ENCODE measurements at places on chromosomes 1 and 21. TPM values are rescaled to one million over a fixed set of nuclear protein-coding genes. Genes with fewer than 3 reads are reported as not detected.
A peak's percentile ranks its signal among the peaks of the same experiment; 100 is the strongest.

The DHCR24 gene
- 434 TPM for polyA plus RNA-seq

The ACTN2 gene
- polyA plus RNA-seq = not detected

The KLHDC9 gene
- 0.54 TPM for polyA plus RNA-seq

The PPIAL4G gene
- polyA plus RNA-seq = not detected

DNA sequence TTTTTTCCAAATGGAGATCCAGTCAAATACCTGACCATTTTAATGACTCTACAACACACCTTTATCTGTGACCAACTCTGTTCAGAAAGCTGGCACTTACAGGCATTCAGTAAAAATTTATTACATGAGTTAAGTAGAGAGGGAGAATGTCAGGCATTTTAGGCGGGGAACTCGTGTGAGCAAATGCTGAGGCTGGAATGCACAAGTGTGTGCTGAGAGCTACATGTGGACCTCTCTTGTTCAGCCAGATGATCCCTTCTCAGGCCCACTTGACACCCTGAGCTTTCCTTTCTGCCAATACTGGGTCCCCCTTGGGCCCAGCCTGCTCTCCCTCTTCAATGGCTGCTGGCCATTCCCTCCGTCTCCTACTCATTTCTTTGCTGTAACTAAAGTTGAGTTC lies 11.7 kb downstream of the PPIH start:
- DNase-seq = no peak
- no peaks in the 10 kb centered on the region for H3K4me1 ChIP-seq
- H3K27ac ChIP-seq = no peak overlapping the region
- no peak overlapping the region for H3K4me3 ChIP-seq
- H3K27me3 ChIP-seq = no peaks in the 10 kb centered on the region

DNA sequence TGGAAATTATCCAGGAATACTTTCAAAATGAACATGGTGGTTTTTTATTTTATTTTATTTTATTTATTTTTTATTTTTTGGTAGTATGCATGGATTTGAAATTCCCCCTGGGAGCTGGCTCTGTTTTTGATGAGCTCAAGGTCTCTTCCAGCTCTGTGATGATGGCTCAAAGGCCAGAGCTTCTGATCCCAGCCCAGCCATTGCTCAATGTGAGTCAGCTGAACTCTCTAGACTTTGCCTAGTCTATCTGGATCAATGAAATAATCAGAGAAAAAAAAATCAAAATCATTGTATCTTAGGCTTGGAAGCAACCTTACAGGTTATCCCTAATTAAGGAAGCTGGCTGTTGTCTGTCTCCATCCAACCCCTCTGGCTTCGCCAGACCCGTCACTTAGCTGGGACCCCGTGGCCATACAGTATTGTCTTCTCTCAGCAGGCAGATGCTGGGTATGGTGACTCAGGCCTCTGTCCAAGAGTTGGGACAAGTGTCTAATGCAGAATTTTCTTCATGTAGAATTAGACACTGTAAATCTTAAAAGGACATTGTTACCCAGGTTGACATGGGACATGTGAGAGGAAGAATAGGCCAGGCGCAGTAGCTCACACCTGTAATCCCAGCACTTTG lies 90.2 kb upstream of the LPGAT1 start:
- DNase-seq = no peak
- no peaks in the 10 kb centered on the region for H3K36me3 ChIP-seq
- H3K27me3 ChIP-seq = no peaks in the 10 kb centered on the region
- H3K4me1 ChIP-seq = peaks cover 13% of the 10 kb centered on the region

DNA sequence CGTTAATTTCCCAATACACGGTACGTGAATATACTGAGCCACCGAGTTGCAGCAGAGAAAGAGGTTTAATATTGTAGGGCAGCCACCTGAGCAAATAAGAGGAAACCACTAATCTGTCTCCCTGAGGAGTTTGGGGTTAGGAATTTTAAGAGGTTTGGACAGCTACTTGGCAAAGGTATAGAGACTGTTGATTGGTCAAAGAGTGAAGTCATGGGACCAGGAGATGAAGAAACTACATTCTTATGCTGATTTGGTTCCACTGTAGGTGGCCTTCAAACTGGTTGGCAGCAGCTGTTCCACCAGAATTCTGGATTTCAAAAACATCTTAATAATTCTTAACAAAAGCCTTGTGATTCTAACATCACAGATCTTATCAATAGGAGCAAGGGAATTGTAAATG lies 485.4 kb upstream of the PRMT6 start:
- no peak for DNase-seq
- no peak overlapping the region for H3K4me3 ChIP-seq
- H3K27me3 ChIP-seq = no peaks in the 10 kb centered on the region
- no peaks in the 10 kb centered on the region for H3K4me1 ChIP-seq

DNA sequence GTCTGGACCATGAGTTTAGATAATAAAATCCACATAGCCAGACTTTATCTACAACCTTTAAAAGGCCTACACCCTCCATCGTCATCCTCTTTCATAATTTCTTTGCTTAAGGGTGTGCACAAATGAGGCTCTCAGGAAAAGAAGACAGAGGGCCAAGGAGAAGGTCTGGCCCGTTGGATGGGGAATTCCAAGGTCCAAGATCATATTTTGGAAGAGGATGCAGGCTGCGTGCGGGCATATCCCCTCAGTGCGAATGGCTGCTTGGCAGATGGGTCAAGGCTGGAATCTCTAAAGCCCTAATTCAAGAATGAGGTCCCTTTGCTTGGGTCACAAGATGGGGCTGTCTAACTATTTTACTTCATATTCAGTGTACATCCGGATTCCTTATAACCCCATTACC lies 782.2 kb upstream of the NCAM2 start:
- no peaks in the 10 kb centered on the region for H3K4me1 ChIP-seq
- no peak for DNase-seq
- no peaks in the 10 kb centered on the region for H3K36me3 ChIP-seq
- no peaks in the 10 kb centered on the region for H3K27me3 ChIP-seq
- H3K4me3 ChIP-seq = no peak overlapping the region

- peaks cover 3% of the 10 kb centered on the region for H3K4me1 ChIP-seq
- no peak overlapping the region for H3K27ac ChIP-seq
- no peaks in the 10 kb centered on the region for H3K36me3 ChIP-seq
- no peak overlapping the region for H3K4me3 ChIP-seq
- DNase-seq = no peak
These were observed 2.7 kb downstream of the MAN1C1 start for GRCh38 chr1:25619101-25619890.

GRCh38 chr1:63773815-63774616 lies at the start of gene ROR1:
TSS of gene ROR1 (plus strand) at chr1:63774017.
- peak within 1 kb of the TSS; percentile 82 for H3K4me3 ChIP-seq
- no peak for DNase-seq
- H3K27ac ChIP-seq = peak within 1 kb of the TSS; percentile 36
- H3K4me1 ChIP-seq = peaks cover 21% of the 10 kb centered on the region
- no peaks in the 10 kb centered on the region for H3K27me3 ChIP-seq

GRCh38 chr1:215146240-215146975 lies 63.9 kb downstream of the KCNK2 start:
- no peak overlapping the region for H3K4me3 ChIP-seq

Data from keratinocyte (primary cell).